Ovary (tissue), 10 donors: ENCODE measurements at places on chromosomes 6 and 20. TPM values are rescaled to one million over a fixed set of nuclear protein-coding genes. Genes with fewer than 3 reads are reported as not detected.

The RCAN2 gene
- 25.6 TPM for polyA plus RNA-seq

The VNN1 gene
- 0.34 TPM for polyA plus RNA-seq

The ARFGEF3 gene
- polyA plus RNA-seq, result 0.27 TPM

The CRISP3 gene
- polyA plus RNA-seq, result 0.10 TPM

The GLP1R gene
- polyA plus RNA-seq, result not detected

The WFDC5 gene
- not detected for polyA plus RNA-seq

The ADGB gene
- not detected for polyA plus RNA-seq

The SAPCD1 gene
- 2.9 TPM for polyA plus RNA-seq

The HDGFL1 gene
- not detected for polyA plus RNA-seq

The CST4 gene
- not detected for polyA plus RNA-seq

The SLCO4A1 gene
- 1.1 TPM for polyA plus RNA-seq

The UBD gene
- polyA plus RNA-seq, result not detected

The FIG4 gene
- 7.4 TPM for polyA plus RNA-seq

The RAMACL gene
- polyA plus RNA-seq, result 0.20 TPM

The ELOVL5 gene
- 26.9 TPM for polyA plus RNA-seq

The SOX18 gene
- 2.7 TPM for polyA plus RNA-seq

The C20orf141 gene
- not detected for polyA plus RNA-seq
